ENCODE measurements at places on chromosomes 2 and 18.

DNA sequence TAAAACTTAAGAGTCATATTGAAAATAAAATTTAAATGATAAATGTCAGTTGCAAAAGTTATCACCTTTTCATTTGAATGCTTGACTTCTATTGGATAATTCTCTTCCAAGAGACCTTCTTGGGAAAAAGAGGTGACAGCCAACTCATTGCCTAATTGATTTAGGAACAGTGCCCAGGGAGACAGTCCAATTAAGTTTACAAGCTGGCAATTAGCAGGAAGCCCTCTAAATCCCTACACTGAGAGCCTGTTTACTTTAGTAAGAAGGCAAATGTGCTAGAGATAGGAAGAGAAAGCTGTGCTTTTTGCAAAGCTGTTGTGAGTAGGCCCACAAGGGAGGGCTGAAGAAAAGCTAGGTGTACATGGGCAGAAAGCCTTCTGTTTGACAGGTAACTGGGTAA is 189.1 kb downstream of the WDPCP start:
- DNase-seq: no peak

GRCh38 chr2:24199968-24200590 is 25.2 kb downstream of the FAM228A start:
- DNase-seq: no peak

- no peak for DNase-seq
Measured at GRCh38 chr2:45169339-45170190, 160.3 kb upstream of the SIX2 start.

- DNase-seq: no peak
Measured at GRCh38 chr2:195594919-195595694, 61.9 kb upstream of the SLC39A10 start.

GRCh38 chr2:36526226-36526625 is 71.7 kb downstream of the FEZ2 start:
- no peak for DNase-seq

All from stimulated activated CD4-positive, alpha-beta T cell treated with anti-CD3 and anti-CD28 coated beads, Interleukin-4, amount 100 ng/mL, for 24 hours (primary cell).